CD4-positive, alpha-beta T cell (primary cell): ENCODE measurements at places on chromosomes 2 and 18.

DNA sequence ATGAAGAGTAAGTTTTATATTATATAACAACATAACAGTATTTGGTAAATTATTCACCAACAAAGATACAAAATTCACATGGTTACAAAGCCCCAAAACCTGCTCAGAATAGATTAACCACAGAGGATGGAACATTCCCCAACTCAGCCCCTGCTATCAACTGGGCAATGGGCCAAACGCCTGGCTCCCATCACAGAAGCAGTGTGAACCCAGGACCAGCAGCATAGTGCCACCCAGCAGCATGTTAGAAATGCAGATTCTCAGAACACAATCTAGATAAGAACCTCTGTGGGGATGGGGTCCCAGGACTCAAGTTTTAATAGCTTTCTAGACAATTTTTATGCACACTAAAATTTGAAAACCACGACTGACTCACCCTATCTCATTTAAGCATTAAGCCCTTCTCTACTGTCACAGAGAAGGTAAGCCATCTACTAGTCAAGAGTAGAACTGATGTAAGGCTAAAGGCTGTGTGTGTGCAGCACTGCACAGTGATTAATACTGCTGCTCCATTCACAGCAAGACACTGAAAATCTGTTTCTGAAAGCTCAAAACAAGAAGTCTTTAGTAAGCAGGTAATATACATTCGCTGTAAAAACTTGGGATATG, 15.2 kb downstream of the AFG3L2 start:
- peaks cover 81% of the 10 kb centered on the region for H3K36me3 ChIP-seq
- H3K27ac ChIP-seq: no peak overlapping the region
- DNase-seq: no peak
- H3K4me3 ChIP-seq: no peak overlapping the region
- H3K4me1 ChIP-seq: no peaks in the 10 kb centered on the region

GRCh38 chr18:2970772-2971659, 41.9 kb downstream of the LPIN2 start:
- H3K36me3 ChIP-seq: peaks cover 17% of the 10 kb centered on the region
- peak; percentile 78 for DNase-seq
- H3K27ac ChIP-seq: peak overlapping the region; percentile 81

GRCh38 chr2:116747103-116747502, 1067.4 kb upstream of the DDX18 start:
- H3K27ac ChIP-seq: no peak overlapping the region
- H3K27me3 ChIP-seq: no peaks in the 10 kb centered on the region
- no peaks in the 10 kb centered on the region for H3K36me3 ChIP-seq
- H3K4me1 ChIP-seq: no peaks in the 10 kb centered on the region
- DNase-seq: no peak

DNA sequence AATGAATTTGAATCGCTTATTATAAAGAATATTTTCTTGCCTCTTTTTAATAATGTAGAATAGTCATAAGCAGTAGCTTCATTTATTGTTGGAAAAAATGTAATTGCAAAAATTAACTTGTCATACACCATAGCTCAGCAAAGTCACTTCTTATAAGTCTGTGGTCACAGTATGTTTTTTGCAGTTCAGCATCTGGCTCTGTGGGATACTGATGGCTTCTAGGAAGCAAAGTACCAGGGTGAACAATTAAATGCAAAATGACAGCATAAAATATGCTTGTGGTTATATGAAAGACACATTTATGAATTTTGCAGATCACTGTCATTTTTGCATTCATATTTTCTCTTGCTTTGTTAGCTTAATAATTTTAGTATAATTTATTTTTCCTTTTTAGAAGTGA, 116.5 kb downstream of the ZNF407 start:
- no peak overlapping the region for H3K27ac ChIP-seq
- H3K27me3 ChIP-seq: no peaks in the 10 kb centered on the region
- H3K36me3 ChIP-seq: no peaks in the 10 kb centered on the region

DNA sequence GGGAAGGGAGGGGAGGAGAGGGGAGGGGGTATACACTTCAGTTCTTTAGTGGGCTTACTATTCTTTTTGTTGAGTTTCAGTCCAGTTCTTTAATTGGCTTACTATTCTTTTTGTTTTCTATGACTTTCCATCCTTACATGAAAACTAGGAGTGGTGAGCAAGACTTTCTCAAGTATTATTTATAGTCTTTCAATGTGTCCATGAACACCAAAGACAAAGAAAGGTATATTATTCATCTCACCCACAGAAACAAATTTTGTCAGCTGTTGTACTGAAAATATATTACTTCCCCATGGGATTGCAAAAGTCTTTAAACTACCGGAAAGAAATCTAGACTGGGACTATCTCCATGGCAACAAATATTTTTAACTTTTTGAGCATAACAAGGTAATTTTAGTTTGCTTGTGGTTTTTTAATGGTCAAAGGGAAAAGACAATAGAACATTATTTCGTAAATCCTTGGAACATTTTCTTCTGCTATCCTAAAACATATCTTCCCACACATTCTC, 17.6 kb downstream of the ADAM17 start:
- peak; percentile 45 for DNase-seq
- peaks cover 41% of the 10 kb centered on the region for H3K36me3 ChIP-seq
- H3K4me1 ChIP-seq: no peaks in the 10 kb centered on the region
- H3K27ac ChIP-seq: no peak overlapping the region
- H3K27me3 ChIP-seq: no peaks in the 10 kb centered on the region

DNA sequence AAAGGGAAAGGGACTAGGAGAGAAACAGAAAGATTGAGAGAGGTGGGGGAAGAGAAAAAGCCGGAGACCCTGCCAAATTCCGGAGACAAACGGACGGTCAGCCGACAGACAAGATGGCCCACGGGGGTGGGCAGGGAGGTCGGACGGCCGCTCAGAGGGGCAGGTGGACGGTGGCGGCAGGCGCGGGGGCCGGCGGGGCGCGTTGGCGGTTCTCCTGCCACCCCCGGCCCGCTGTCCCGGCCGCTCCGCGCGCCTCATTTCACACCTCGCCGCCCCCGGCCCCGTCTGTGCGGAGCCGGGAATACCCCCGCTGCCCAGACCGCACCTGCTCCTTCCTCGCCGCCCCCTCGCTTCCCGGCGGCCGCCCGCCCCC, 935 bp downstream of the SLC30A3 start:
- H3K4me1 ChIP-seq: peaks cover 42% of the 10 kb centered on the region
- H3K4me3 ChIP-seq: no peak overlapping the region
- H3K36me3 ChIP-seq: no peaks in the 10 kb centered on the region
- H3K27me3 ChIP-seq: peaks cover 76% of the 10 kb centered on the region
- H3K27ac ChIP-seq: no peak overlapping the region

DNA sequence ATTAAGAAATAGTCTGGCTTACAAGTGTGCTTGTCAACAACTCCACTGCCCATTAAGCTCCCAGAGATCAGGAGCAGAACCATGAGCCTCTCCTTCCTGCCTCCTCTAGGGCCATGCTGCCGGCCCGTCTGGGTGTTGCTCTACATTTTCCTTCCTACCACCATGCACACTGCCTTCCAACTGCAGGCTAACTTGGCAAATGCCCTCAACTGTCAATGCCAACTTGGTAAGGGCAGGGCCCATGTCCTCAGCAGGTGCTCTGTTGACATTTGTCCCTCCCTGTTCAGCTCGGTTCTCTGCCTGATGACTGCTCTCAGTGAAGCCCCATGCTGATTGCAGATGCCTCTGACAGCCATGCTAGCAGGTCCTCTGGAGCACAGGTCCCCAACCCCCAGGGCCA, 345.2 kb downstream of the ALK start:
- DNase-seq: no peak
- no peaks in the 10 kb centered on the region for H3K27me3 ChIP-seq
- H3K36me3 ChIP-seq: no peaks in the 10 kb centered on the region
- H3K27ac ChIP-seq: no peak overlapping the region

- H3K36me3 ChIP-seq: no peaks in the 10 kb centered on the region
- H3K27me3 ChIP-seq: no peaks in the 10 kb centered on the region
- no peaks in the 10 kb centered on the region for H3K4me1 ChIP-seq
- H3K27ac ChIP-seq: no peak overlapping the region
- no peak overlapping the region for H3K4me3 ChIP-seq
- DNase-seq: no peak
Observed at GRCh38 chr2:239855863-239856587, 169.1 kb downstream of the NDUFA10 start.

- H3K4me3 ChIP-seq: peak within 1 kb of the TSS; percentile 97
- H3K27me3 ChIP-seq: no peaks in the 10 kb centered on the region
- peak; percentile 71 for DNase-seq
- H3K27ac ChIP-seq: peak within 1 kb of the TSS; percentile 58
- no peaks in the 10 kb centered on the region for H3K36me3 ChIP-seq
Observed at GRCh38 chr2:45651415-45652089, at the start of gene PRKCE. PRKCE (plus strand) TSS chr2:45651675.

GRCh38 chr2:179275253-179276012, 10.8 kb upstream of the SESTD1 start:
- H3K36me3 ChIP-seq: no peaks in the 10 kb centered on the region
- H3K27me3 ChIP-seq: no peaks in the 10 kb centered on the region
- no peak overlapping the region for H3K4me3 ChIP-seq
- no peak overlapping the region for H3K27ac ChIP-seq
- no peaks in the 10 kb centered on the region for H3K4me1 ChIP-seq
- no peak for DNase-seq
